A549 treated with DMSO at 1 μM for 4 hours (cell line): ENCODE measurements at places on chromosomes 11 and 22. TPM values are rescaled to one million over a fixed set of nuclear protein-coding genes. Genes with fewer than 3 reads are reported as not detected.

The APOA4 gene
- total RNA-seq, result not detected in 5 replicates

The MS4A3 gene
- total RNA-seq, result not detected in 5 replicates

The OR2AG2 gene
- 0.05 to 0.09 TPM (median 0.06 TPM) in 3 of 5 replicates, not detected in the others for total RNA-seq

The YWHAH gene
- 115 to 149 TPM (median 140 TPM) in 5 replicates for total RNA-seq

The DRICH1 gene
- 0.09 to 0.26 TPM (median 0.13 TPM) in 4 of 5 replicates, not detected in the other for total RNA-seq

The BTBD18 gene
- not detected in 5 replicates for total RNA-seq

The SLC6A5 gene
- total RNA-seq, result not detected in 5 replicates

The LARGE1 gene
- 3.8 to 5.1 TPM (median 4.2 TPM) in 5 replicates for total RNA-seq

The C11orf71 gene
- total RNA-seq, result 3.5 to 5.3 TPM (median 4.0 TPM) in 5 replicates

The SLC29A2 gene
- 3.4 to 5.7 TPM (median 4.1 TPM) in 5 replicates for total RNA-seq

The NLRP14 gene
- total RNA-seq, result not detected in 5 replicates

The GDPD4 gene
- total RNA-seq, result not detected in 5 replicates

The C11orf97 gene
- not detected in 5 replicates for total RNA-seq

The KDM4E gene
- total RNA-seq, result not detected in 5 replicates
